ENCODE measurements at places on chromosomes 3 and 15. TPM values are rescaled to one million over a fixed set of nuclear protein-coding genes. Genes with fewer than 3 reads are reported as not detected.

The RBP2 gene
- total RNA-seq: not detected

The ALG1L2 gene
- total RNA-seq: not detected

The BHLHE40 gene
- total RNA-seq: 72.0 TPM

The ZNF445 gene
- 2.9 TPM for total RNA-seq

The CHRM5 gene
- total RNA-seq: 0.06 TPM

All from A549 treated with GW870086 at 1 μM for 4 hours (cell line).